ENCODE measurements at places on chromosomes 6 and 20.

DNA sequence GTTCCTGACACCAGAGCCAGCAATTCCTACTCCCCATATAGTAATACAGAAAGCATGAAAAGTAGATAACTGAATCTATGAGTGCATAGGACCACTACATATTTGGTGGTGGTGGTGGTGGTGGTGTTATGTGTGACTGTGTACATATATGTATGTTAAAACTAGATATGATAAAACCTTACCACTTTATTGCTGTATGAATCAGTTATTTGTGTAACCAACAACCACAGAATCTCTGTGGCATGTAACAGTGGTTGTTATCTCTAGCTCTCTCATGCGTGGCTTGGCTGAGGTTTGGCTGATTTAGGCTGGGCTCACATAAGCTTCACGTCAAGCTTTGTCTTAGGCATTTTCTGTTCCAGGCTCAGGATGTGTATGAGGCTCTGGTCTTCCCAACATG lies 55.7 kb downstream of the PLCB1 start:
- no peak for DNase-seq

GRCh38 chr6:81293896-81294295 lies 458.6 kb downstream of the TENT5A start:
- no peak for DNase-seq

DNA sequence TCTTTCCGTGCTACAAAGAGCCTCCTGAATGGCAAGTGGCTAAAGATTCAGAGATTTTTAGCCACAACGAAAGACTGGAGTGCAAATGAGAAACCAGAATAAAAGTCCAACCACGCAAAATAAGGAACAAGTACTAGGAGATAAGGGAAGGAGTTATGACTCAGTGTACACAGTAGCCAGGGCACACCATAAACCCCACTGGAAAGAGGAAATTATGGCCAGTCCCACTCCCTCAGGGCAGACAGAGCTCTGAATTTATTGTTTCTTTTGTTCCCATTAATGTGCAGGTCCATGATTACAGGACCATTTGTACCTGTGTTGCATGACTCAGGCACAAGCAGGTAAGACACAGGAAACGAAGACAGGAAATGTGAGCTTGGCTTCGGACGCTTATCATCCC lies 150.3 kb upstream of the PREP start:
- DNase-seq = no peak

- DNase-seq = no peak
These were observed 74.2 kb downstream of the CD164 start for GRCh38 chr6:109308018-109308492.

DNA sequence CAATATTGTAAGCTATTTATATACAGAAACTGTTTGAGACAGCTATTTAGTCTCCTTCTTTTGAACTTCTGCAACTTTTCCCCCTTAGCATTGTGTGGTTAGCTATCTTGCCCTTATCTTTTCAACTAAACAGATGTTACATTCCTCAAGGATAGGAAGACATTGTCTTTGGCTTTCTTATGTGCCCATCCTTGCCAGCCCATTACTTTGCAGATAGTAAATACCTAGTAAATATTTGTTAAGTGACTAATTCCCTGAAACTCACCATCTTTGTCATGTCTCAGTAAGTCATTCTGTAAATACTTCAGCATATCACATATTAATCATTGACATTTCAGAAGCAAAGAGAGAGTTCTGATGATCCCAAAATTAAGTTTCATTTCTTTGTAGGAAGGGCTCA lies 69.1 kb upstream of the FLRT3 start:
- DNase-seq = no peak
